Uterine smooth muscle cell (primary cell): ENCODE measurements at places on chromosomes 6 and 20. TPM values are rescaled to one million over a fixed set of nuclear protein-coding genes. Genes with fewer than 3 reads are reported as not detected.

OR2H2 gene
- total RNA-seq = not detected in 2 replicates

PLEKHG1 gene
- total RNA-seq = 1.3 and 2.0 TPM in 2 replicates

FAM83C gene
- not detected in 2 replicates for total RNA-seq

BTN1A1 gene
- total RNA-seq = not detected in 2 replicates

CBLN4 gene
- total RNA-seq = not detected in 2 replicates

RARS2 gene
- total RNA-seq = 39.5 and 47.2 TPM in 2 replicates
